ENCODE measurements at places on chromosomes 5 and 9. TPM values are rescaled to one million over a fixed set of nuclear protein-coding genes. Genes with fewer than 3 reads are reported as not detected.

PCDHB10 gene
- total RNA-seq, result 1.7 TPM

GRCh38 chr5:90226433-90227099 is 183.0 kb downstream of the CETN3 start:
- H3K36me3 ChIP-seq, result no peaks in the 10 kb centered on the region
- H3K4me3 ChIP-seq, result no peak overlapping the region
- H3K27ac ChIP-seq, result no peak overlapping the region
- H3K27me3 ChIP-seq, result no peaks in the 10 kb centered on the region
- DNase-seq, result no peak
- H3K4me1 ChIP-seq, result no peaks in the 10 kb centered on the region

DNA sequence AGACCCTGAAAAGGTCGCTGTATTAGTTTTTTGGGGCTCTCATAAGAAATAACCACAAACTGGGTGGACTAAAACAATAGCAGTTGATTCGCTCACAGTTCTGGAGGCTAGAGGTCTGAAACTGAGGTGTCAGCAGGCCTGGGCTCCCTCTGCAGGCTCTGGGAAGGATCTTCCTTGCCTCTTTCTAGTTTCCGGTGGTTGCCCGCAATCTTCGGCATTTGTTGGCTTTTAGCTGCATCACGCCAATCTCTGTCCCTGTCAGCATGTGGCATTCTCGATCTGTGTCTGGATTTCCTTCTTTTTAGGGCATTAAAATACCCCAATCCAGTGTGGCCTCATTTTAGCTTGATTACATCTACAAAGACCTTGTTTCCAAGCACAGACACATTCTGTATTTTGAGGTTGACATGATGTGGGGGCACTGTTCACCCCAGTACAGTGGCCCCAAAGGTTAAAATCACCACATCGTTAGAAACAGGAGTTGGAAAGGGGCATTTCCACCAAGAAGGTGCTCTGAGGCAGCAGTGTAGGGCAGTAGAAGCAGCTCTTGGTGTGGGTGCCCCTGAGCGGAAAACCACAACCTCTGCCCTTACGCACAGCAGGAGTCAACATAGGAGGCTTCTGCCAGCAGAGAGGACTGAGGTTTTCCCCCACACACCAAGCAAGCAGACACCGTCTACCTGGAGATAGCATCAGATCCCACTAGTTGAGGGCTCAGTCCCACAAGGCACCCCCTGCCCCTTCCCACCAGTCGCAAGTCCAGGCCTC is 13.5 kb downstream of the ZNF79 start:
- H3K27me3 ChIP-seq, result no peaks in the 10 kb centered on the region
- H3K4me3 ChIP-seq, result no peak overlapping the region
- H3K4me1 ChIP-seq, result no peaks in the 10 kb centered on the region
- H3K27ac ChIP-seq, result no peak overlapping the region
- no peak for DNase-seq

DNA sequence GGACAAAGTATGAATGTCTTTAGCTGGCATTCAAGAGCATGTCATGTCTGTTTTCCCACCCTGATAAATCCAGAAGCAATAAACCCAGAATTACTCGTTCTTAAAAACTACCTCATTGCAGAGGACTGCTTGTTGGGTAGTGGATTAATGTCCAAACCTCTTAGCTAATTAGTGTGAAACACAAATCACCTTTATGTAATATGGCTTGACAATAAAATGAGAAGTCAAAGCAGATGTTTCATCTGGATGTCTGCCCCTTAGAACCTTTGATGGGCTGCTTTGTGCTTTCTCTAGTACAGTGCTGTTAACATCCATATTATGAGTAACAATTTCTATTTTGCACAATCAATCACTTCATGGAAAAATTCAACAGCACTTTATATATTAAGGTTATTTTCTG is 149.1 kb upstream of the TUT7 start:
- H3K27ac ChIP-seq, result no peak overlapping the region
- no peak for DNase-seq
- H3K36me3 ChIP-seq, result no peaks in the 10 kb centered on the region
- H3K4me1 ChIP-seq, result no peaks in the 10 kb centered on the region
- no peaks in the 10 kb centered on the region for H3K27me3 ChIP-seq
- H3K4me3 ChIP-seq, result no peak overlapping the region

C9 gene
- total RNA-seq, result 0.21 TPM

DNA sequence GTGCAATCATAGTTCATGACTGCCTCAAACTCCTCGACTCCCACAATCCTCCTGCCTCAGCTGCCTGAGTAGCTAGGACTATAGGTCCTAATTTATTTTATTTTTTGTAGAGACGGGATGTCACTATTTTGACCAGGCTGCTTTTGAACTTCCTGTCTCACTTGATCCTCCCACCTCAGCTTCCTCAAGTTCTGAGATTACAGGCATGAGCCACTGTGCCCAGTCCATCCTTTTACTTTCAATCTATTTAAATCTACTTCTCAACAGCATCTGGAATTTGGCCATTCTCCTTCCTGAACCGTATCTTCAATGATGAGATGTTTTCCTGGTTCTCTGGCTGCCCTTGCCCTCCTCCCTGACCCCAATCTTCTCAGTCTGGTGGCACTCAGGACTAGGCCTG is 12.2 kb upstream of the GRIN1 start:
- H3K4me1 ChIP-seq, result peaks cover 14% of the 10 kb centered on the region
- peak overlapping the region; percentile 71 for H3K27ac ChIP-seq
- DNase-seq, result no peak
- H3K36me3 ChIP-seq, result no peaks in the 10 kb centered on the region
- no peak overlapping the region for H3K4me3 ChIP-seq
- H3K27me3 ChIP-seq, result peaks cover 14% of the 10 kb centered on the region

Measured in WTC11 (cell line).